ENCODE measurements at places on chromosomes 12 and 14.

DNA sequence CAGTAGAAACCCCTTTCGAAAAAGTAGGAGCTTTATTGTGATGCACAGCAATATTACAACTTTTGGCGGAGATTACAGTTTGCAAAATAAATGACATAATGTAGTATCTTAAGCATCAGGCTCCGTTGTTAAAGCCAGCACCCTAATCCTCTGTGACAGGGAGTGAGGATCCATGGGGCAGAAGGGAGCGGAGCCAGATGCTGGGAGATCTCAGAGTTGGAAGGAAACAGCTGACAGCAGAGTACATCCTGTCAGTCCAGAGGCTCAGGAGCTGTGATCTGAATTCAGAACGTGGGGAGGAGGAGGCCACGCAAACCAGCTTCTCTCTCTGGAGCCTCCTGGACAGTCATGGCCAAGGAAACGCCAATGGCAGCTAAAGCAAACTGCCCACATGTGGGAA is 55.7 kb downstream of the TMTC1 start:
- DNase-seq: no peak

DNA sequence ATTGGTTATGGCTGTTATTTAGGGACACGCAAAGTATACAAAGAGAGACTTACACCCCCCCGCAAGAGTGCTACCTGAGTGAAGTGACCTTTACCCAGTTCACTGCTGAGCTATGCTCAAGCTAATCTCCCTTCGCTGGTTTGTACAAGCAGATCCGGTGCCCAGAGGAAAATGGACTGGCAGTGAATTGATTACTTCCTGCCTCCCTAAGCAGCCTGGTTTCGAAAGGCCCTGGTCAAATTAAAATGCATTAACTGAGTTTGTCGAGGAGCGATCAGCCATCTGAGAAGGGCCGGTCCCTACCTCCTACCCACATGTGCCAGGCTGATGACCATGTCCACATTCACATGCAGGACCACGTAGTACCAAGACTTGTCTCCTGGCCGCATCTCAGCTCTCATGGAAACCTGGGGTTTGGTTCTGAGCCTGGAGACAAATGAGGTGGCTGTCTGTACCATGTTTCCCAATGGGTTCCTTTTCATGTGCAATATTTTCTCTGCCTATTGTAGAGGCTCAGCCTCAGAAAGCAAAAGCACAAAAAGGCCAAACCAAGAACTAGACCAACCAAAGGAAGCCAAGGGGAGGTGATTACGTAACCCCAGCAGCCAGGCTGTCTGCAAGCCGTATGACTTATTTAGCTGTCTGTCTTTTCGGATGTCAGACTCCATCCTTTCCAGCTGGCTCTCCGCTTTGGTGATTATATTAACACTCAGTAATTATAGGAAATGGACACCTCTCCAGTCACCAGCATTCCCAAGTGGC is 284.7 kb upstream of the PWP1 start:
- DNase-seq: no peak

DNA sequence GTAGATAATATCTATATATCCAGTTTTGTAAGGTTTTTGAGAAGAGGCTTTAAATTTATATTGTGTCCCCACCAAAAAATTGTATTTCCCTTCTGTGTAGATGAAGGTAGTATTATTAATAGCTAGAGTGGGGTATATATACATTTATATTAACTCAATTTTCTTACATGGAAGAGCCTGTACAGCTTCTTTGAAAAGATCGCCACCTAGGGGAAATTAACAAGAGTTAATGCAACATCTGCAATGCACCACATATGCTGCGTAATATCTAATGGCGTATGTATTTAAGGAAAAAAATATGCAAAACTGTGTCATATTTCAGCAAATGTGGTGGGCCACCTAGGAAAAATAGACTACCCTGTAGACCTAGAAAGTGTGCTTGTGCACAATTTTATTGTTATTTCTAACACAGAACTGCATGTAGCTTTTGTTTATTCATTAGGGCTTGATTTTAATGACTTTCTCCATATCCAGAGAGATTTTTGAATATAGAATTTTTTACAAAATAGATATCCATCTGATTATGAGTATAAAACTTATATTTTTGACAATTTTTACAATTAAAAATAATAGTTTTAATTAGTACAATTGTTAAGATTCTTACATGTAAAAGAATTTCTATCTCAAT is 14.0 kb downstream of the CCER1 start:
- DNase-seq: no peak

DNA sequence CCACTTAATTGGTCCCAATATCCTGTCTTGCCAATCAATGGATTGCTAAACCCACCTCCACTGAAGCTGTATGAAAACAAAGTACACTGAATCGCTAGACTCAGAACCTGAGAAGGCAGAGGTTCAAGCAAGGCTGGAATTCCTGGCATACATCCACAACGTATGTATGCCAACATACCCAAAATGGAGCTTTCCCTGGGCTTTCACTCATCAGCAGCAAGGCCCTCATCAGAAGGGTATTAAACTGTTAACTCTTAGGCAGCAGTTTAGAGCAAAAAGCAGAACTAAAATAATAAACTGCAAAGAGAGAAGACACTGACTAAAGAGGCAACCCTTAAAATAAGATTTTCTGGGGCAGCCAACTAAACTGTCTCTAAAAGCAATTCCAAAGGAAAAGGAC is 13.6 kb downstream of the MED13L start:
- DNase-seq: no peak

DNA sequence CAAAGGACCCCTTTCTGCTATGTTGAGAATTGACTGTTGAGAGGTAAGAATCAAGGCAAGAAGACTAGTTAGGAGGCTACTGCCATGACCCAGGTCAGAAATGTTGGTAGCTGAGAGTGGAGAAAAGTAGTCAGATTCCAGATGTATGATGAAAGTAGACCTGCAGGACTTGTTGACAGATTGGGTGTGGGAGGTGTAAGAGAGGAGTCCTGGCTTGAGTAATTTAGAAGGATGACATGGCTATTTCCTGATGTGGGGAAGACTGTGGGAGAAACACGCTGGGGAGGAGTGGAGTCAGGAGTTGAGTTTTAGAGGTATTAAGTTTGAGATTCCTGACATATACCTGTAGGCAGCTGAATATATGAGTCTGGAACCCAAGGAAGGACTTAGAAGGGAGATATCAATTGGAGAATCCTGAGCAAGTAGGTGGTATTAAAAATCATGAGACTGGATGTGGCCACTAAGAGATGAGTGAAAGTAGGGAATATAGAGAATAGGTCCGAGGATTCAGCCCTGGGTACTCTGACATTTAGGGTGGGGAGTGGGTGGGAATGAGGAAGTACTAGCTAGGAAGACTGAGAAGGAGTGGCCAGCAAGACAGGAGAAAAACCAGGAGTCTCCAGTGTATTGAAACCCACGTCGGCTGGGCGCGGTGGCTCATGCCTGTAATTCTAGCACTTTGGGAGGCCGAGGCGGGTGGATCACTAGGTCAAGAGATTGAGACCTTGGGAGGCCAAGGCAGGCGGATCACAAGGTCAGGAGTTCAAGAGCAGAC is 12.6 kb upstream of the DDX47 start:
- no peak for DNase-seq

DNA sequence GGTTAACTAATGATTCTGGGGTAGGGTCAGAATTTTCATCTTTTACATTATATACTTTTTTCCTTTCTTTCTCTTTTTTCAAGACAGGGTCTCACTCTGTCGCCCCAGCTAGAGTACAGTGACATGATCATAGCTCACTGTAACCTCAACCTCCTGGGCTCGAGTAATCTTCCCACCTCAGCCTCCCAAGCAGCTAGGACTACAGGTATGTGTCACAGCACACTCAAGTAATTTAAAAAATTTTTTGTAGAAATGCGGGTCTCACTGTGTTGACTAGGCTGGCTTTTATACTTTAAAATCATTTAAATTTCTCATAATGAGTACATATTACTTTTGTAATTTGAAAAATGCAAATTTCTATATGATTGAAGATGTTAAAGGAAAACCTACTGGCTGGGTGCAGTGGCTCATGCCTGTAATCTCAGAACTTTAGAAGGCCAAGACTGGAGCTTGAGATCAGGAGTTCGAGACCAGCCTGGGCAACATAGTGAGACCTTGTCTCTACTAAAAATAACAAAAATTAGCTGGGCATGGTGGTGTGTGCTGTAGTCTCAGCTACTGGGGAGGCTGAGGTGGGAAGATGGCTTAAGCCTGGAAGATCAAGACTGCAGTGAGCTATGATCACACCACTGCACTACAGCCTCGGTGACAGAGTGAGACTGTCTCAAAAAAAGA is 25.7 kb downstream of the R3HDM2 start:
- no peak for DNase-seq

DNA sequence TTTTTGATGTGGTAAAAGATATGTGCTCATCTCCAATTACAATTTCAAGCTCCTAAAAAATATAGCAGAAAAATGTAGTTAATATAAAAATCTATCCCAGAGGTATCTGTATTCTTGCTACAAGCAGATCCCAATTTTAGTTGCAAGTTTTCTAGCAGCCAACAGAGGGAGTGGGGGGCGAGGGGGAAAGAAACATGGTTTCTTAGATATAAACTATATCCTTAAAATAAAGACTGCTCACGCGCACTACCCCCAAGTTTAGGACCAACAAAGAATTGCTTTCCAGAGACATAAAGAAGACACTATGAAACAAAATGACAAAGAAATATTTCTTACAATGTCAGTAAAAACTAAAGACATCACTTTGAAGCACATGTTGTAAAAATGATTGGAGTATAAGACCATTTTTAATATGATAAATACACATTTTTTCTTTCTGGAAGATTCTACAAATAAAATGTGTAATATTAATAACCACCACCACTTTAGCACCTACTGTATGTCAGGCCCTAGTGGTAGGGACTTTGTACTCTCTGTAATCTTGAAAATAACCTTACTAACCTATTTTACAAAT is 5.4 kb downstream of the MAGOHB start:
- no peak for DNase-seq

DNA sequence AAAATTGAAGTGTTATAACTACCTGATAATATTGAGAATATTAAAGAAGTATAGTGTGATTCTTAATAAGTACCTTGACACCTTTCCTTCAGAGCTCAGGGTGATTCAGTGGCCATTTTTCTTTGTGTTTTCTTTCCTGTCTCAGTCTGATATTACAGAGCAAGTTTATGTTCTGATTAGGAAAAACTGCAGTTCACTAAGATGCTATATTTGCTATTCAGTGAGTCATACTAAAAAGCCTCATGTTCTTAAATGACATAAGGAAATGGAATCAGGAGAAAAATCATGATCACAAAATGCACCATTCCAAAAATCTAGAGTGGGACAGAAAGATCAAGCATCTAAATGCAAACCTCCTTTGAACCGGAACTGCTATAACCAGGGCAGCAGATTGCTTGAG is 390.6 kb upstream of the ATP2B1 start:
- no peak for DNase-seq

Data from prostate gland (tissue), 2 donors.